Activated naive CD4-positive, alpha-beta T cell treated with Interleukin-2 at 50 U/mL for 16 hours (primary cell): ENCODE measurements at places on chromosomes 3 and 15.

- DNase-seq: no peak
These were observed 152.8 kb upstream of the TBL1XR1 start for GRCh38 chr3:177350121-177350520.

DNA sequence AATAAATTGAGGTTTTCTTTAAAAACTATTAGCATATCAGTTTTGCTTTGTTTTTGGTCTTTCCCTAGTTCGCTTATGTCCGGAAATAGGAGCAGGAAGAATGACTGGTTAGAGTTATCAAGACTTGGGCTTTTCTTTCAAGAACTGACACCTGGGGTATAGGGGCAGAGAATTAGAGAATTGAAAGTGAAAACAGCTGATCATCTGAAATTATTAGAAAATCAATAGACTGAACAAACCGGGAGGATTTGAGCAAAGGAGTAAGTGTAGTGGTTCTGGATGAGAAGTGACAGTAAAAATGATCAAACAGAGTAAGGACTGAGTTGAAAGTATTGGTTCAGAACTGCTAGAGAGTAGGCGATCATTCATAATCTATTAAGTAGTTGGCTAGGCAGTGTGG lies 6.0 kb downstream of the MINDY2 start:
- DNase-seq: no peak

- DNase-seq: no peak
These were observed 354.6 kb downstream of the CADM2 start for GRCh38 chr3:85313380-85313779.

- DNase-seq: no peak
These were observed 31.1 kb downstream of the CYP19A1 start for GRCh38 chr15:51307325-51307724.

DNA sequence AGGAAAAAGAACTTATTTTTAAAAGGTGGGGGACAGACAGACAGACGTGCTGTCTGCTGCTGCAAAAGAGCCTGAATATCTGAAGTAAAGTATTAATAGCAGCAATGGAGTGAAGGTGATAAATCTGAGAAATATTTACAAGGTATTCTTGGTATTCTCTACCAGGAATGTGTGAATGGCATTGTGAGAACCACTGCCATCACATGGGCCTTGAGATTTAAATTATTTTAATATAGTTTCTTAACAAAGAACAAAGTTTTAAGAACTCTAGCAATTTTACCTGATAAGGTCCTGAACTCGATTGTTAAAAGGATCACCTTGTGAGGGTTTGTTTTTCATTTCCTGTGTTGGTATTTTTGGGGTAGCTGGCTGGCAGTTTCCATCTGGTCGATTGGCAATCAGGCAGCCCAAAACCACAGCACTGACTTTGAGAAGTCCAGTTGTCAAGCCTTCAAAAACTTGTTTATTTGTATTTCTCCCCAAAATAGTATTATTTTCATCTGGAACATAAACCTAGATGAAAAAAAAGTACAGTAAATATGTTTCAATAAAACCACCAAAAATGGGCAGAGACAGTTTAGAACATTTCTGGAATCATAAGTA lies 97.3 kb downstream of the ISL2 start:
- no peak for DNase-seq

DNA sequence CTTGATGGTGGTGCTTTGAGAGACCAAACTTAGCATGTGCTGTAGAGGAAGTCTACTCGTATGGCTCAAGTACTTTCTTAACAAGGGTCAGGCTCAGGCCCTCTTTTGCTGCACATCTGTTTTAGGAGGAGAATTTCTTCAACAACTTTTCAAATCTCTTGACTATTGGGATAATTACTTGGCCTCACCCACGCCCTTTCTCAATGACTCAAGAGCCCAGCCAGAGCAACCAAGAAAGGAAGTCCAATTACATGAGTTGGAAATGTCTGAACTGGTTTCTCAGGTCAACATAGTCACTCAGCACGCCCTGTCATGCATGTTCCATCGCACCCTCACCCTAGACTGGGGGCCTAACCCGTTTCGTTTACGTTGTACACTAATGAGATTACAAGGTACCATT lies 44.8 kb upstream of the UMPS start:
- DNase-seq: no peak

DNA sequence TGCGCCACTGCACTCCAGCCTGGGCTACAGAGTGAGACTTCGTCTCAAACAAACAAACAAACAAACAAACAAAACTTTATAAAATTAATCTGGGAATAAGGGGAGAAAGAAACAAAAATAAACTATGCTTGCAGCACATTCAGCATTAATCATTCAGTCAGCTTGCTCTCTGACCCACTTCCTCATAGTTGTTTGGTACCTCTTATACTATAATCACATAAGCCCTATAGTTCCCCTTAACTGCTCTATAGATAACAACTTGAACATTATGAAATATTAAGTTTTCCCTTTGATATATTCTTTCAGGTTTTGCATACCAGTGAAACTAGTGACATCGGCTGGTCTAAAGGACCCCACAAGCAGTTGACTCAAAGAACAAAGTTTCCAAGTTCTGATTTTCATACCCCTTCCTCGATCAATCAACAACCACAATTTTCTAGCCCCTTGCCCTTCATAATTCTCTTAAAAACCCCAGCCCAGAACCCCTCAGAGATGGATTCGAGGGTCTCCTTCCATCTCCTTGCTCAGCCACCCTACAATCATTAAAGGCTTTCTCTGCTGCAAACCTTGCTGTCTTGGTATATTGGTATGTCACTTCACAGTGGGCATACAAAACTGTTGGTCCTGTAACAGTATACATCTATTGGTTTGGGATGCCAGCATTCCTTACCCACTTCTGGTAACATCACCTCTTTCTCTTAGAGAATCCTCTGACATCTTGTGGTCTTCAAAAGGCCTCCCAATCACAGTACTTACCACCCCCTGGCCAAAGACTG lies 26.4 kb downstream of the BCL2L10 start:
- DNase-seq: no peak

- peak; percentile 54 for DNase-seq
These were observed 177.5 kb upstream of the LPP start for GRCh38 chr3:187976365-187976900.

GRCh38 chr3:56620371-56620770 lies 62.7 kb downstream of the TASOR start:
- DNase-seq: no peak

DNA sequence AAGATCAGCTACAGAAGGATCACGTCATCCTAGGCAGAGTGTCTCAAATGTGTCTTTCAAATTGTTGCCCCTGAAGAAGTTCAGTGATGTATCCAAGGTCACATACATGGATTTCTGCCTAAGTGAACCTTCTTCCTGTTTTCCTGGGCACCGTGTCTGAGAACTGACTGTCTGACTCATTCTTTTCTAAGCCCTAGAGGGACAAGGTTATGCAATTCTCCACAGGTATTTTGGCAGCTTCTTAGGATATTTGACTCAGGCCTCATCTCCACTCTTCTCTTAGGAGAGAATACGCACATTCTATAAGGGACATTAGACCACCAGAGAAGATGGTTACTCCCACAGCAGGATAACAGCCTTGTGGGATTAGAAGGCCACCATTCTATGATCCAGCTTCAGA lies 391.9 kb upstream of the THBS1 start:
- no peak for DNase-seq

DNA sequence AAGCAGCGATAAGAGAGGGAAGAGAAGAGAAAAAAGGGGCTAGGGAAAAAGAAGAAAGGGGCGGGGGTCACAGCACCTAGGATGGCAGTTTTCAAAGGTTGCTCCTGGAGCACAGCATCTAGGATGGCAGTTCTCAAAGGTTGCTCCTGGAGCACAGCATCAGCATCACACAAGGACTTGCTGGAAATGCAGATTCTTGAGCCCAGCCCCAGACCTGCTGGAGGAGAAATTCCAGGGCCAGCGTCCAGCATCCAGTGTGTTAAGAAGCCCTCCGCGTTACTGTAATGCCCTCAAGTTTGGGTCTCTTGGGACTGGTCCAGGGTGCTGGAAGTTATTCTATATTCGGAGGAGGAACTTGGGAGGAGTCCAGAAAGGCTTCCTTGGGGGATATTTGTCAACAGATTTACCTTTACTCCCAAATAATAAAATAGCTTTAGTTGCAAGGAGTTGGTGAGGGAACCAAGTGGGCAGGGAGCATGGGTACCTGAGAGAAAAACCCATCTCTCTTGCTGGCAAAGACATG lies 519.4 kb downstream of the SHQ1 start:
- no peak for DNase-seq

GRCh38 chr3:94175677-94176076 lies 112.8 kb downstream of the NSUN3 start:
- DNase-seq: no peak
